NCI-H2029 treated with DMSO at 0.1 percent for 48 hours (cell line): ENCODE measurements at places on chromosomes 2 and 18.

- DNase-seq, result no peak
Measured at GRCh38 chr18:35956226-35956625, 16.3 kb upstream of the RMP24 start.

GRCh38 chr2:221435171-221435570 lies 136.9 kb downstream of the EPHA4 start:
- no peak for DNase-seq

GRCh38 chr2:98441706-98442450 lies 2.8 kb upstream of the INPP4A start:
- no peak for DNase-seq

DNA sequence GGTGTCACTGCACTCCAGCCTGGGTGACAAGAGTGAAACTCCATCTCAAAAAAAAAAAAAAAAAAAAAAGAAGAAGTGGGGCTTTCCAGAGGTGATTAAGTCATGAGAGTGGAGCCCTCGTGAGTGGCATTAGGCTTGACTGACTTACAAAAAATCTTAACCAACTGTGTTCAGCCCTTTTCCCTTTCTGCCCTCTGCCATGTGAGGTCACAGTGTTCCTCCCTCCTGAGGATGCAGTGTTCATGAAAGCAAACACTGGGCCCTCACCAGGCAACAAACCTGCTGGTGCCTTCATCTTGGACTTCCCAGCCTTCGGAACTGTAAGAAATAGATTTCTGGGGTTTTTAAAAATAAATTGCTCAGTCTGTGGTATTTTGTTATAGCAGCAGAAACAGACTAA lies 37.0 kb upstream of the METTL21A start:
- DNase-seq, result no peak

DNA sequence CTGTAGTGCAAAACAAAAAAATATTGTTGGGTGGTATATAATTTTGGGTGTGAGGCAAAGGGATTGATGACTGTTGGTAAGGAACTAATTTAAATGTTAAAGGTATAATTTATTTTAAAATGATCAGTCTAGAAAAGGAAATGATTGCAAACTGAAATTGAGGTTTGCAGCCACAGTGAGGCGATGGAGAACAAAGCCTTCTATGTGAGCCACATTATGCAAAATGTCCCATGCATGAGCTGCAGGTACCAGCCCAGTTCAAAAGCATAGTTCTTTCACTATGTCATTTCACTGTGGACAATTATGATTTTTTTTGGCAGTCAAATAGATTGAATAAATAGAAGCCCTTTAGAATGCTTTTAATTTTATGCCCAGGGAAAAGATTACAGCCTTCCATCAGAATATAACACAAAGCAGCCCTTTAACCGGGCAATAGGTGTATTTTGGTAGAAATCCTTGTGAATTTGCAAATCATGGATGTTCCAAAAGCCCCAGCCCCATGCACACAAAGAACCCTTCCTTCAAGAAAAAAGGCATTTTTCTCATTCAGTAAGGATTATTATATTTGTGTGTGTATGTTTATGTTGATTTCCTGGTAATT lies 1.7 kb downstream of the MAP2 start:
- peak; percentile 20 for DNase-seq

GRCh38 chr2:180651596-180651995 lies 328.8 kb upstream of the UBE2E3 start:
- DNase-seq, result no peak

DNA sequence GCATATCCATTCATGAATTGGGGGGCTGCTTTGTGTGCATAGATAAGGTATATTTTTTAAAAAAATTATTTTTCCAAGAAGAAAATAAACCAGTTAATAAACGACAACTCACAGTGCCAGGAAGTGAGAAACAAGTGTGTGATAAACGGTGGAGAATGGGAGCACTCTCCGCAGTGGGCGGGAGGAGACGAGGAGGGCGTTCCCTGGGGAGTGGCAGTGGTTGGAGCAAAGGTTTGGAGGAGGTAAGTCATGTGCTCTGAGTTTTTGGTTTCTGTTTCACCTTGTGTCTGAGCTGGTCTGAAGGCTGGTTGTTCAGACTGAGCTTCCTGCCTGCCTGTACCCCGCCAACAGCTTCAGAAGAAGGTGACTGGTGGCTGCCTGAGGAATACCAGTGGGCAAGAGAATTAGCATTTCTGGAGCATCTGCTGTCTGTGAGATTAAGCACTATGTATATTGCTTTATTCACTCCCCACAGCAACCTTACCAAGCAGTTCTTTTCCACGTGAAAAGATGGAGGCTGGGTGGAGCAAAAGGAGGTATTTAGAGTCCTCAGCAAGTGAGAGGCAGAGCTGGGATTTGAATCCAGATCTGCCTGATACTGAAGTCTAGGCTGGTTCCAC lies 27.0 kb upstream of the CASP8 start:
- DNase-seq, result peak; percentile 96

DNA sequence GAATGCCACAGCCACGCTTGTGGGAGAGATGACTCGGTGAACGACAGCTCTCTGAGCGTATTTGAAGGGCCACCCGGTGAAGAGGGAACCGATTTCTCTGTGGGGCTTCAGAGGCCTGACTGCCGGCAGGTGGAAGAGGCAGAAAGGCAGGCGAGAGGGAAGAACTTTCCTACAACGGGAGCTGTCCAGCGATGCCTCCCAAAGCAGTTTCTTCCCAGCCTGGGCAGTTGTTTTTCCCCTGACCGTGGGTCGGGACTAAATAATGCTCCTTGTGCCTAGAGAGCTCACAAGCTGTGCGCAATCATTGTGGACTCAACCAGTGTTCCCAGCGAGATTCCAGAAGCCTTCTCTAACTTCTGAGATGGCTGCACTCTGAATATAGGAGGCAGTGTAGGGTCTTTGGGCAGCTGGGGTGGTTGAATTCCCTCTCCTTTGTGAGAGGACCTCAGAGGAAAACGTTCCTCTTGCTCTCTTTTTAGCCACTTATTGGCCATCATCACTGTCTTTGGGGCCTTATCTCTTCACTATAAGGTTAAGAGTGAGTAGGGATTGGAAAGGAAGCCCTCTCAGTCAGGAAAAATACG lies 710 bp downstream of the SEC11C start:
- no peak for DNase-seq

DNA sequence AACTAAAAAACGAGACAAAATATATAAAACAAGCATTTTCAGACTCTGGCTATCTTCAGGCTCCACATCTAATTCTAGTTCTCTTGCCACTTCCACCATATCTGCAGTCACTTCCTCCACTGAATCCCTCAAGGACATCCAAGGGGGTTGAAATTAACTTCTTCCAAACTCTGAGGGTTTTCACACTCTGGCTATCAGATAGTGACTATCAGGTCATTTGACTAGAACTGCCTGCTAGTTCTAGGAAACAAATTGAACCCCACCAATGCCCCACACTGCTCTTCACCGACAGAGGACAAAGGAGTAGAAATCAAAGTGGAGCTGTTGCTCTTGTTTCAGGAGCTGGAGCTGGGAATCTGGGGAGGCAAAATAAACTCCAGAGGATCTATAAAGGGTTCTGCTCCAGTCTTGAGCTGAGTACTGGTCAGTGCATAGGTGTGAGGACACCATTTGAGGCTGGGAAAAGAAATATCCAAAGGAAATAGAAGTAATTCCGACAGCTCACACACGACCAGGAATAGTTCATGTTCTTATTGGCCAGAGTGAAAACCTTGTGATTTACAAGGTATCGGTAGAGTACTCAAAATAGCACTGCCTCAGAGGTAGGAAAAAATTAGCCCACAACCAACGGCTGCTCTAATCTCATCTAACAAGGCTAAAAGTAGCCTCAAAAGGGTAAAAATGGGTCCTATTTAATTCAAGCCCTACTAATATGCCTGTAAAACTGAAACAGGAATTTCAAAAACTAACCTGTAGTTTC lies 71.3 kb downstream of the SMC6 start:
- no peak for DNase-seq

GRCh38 chr2:180021850-180022249 lies 14.8 kb upstream of the CWC22 start:
- no peak for DNase-seq
